ENCODE measurements at places on chromosomes 2 and 18. TPM values are rescaled to one million over a fixed set of nuclear protein-coding genes. Genes with fewer than 3 reads are reported as not detected.
A peak's percentile ranks its signal among the peaks of the same experiment; 100 is the strongest.

DNA sequence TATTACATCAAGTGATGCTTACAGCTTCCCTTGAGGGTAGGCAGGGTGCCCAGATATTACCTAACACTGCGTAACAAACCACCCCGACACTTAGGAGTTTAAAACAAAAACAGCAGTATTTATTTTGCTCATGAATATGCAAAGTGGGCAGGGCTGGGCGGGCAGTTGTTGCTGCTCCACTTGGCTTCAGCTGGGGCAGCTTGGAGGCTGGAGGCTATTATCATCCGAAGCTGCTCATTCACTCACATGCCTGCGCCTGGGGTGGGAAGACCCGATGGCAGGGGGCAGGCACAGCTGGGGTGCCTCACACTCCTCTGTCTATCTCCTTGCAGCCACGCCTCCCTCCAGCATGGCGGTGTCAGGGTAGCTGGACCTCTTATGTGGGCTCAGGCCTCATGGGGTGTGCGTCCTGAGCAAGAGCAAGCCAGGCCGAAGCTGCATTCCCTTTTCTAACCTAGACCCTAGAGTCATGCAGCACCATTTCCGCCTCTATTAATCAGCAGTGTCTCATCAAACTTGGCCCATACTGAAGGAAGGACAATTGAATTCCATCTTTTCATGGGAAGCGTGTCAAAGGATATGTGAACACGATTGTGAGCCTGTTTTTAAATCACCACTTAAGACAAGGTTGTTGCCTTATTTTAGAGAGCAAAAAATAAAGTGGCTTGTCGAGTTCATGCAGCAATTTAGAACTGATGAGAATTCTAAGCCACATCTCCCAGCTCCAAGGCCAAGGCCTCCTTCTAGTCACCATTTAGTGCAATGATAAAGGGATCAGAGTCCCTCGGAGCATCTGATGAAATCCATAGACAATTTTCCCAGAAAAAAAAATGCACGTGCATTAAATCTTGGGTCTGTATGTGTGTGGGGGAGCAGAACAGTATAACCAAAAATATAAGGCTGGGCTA, 54.9 kb downstream of the SDC1 start:
- DNase-seq, result no peak

GRCh38 chr2:83162421-83162820, 1296.7 kb downstream of the SUCLG1 start:
- peak; percentile 9 for DNase-seq

DNA sequence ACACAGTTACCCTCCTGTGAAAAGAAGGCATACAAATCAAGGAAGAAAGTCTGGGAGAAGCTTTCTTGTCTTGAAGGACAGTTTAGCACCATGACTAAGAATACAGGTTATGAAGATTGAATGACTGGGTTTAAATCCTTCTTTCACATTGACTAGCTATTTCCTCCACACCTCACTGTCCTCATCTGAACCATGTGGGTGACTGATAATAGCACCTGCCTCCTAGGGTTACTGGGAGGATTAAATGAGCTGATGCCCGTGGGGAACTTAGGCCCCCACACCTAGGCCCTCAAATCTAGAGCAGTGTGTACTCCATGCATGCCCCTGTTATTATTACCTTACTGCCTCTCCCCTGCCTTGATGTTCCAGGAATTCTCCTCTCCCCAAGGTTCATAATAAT, 202.9 kb downstream of the FBXO15 start:
- peak; percentile 21 for DNase-seq

DNA sequence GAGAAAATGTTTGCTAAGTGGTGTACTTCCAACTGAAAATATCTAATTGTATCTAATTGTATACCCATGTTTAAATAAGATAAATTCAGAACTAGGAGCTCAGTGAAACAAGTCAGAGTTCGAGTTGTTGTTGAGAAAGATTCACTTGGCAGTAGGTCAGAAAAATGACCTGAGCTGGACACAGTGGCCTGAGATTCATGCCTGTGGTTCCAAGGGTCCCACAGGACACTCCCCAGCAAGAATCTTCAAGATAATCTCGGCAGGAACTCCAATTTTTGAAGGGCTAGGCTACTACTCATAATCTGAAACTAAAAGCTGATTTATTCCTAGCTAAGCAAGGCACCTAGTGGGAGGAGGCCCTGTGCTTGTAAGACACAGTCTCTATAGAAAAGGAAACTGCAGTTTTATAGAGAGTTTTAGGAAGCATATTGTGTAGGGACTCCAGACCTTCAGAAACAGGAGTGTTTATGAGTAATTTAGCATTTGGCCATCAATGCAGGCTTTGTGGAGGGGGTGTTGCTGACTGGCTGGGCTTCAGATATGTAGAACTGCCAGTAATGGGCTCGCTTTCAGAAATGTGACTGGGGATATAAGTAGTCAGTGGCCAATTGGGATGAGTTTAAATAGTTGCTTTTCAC, 43.2 kb downstream of the SP140 start:
- no peak for DNase-seq

DNA sequence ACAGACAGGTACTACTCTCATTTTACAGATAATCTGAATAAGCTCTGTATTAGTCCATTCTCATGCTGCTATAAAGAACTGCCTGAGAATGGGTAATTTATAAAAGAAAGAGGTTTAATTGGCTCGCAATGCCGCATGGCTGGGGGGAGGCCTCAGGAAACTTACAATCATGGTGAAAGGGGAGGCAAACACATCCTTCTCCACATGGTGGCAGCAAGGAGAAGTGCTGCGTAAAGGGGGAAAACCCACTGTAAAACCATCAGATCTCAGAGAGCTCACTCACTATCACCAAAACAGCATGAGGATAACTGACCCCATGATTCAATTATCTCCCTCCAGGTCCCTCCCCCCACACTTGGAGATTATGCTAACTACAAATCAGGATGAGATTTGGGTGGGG, 254.4 kb downstream of the KCNE4 start:
- DNase-seq, result peak; percentile 60

DNA sequence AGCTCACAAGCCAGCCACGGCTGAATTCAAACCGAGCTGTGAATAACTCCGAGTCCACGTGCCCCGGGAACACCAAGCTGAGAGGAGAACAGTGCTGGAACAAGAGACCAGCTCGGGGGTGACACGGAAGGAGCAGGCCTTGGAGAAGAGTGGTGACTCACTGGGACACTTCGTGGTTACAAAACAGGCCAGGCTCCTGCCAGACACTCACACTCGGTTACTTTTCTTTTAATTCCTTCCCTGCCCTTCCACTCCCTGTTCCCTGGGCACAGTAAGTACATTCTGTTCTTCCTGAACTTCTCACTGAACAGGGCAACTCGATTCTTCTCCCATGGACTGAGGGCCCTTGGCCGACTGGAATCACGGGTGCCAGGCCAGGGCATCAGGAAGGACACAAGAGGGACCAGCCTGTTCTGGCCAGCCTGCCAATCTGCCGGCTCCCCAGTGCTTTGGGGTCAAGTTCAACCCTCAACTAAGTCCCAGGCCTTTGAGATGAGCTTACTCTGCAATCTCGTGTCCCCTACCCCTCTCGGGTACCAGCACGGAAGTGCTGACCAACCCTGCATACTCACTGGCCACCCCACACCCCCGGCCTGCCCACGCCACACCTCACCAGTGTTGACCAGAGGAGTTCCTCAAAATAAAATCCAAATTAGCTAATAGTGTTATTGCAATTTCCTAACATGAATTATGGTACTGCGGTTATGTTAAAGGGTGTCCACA, 87.5 kb downstream of the TFCP2L1 start:
- peak; percentile 66 for DNase-seq

DNA sequence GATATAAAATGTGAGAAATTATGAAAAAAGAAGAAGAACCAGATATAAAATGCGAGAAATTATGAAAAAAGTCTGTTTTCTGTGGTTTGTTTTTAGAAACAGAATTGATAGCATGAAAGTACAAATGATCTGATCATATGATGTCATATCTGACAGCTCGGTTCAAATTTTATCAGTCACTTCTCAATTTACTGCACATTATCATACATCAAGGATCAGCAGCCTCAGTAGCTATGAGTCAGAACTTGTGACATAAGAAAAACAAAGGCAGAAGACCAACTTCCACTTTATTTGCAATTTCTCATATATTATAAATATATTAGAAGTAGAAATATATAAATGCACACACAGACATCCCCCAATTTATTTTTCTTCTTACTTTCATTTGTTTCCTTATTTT, 634.0 kb downstream of the LRP1B start:
- no peak for DNase-seq

DNA sequence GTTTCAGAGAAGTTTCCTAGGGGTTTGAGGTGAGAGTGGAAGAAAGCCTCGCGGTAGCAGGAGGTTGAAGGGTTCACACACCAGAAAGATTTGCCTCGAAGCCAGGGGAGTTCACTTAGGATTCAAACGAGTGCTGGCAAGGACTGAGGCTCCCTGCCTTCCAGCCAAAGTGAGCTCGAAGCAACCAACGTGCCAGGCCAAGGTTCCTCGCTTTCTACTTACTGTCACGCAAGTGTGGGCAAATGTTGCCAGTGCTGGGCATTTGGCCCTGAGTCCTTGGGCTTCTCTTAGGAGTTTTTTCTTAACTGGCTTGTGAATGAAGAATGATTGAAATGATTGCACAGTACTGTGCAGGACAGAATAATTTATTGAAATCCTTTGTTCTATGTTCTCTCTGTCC, 53.6 kb downstream of the TMEM178A start:
- DNase-seq, result no peak

GRCh38 chr2:161436411-161436810, 20.3 kb downstream of the TBR1 start:
- peak; percentile 50 for DNase-seq

DNA sequence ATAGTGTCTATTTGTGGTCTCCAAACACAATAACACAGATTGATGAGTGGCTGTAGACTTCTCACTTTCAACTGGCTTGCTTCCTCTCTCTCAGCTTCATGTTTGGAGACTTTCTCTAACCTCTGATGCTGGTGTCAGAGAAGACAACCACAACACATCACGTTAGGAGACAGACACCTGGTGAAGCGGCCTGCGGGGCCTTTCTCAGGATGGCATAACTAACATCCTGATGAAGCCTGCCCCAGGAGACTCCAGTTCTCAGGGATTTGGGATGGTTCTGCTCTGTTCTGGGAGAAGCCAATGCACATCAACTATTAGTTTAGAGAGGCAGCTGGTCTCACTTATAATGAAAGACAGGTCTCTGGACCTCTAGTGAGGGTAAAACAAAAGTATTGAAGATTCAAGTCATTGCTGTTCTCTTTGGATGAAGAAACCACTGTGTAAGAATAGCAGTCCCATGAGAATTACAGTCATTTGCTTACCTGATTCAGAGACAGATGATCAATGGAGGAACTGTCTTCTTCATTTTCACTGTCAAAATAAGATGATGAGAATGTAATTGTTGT, 2.0 kb downstream of the IL1A start:
- no peak for DNase-seq

- no peak for DNase-seq
These were observed 130.0 kb downstream of the ARL4C start for GRCh38 chr2:234366891-234367290.

DNA sequence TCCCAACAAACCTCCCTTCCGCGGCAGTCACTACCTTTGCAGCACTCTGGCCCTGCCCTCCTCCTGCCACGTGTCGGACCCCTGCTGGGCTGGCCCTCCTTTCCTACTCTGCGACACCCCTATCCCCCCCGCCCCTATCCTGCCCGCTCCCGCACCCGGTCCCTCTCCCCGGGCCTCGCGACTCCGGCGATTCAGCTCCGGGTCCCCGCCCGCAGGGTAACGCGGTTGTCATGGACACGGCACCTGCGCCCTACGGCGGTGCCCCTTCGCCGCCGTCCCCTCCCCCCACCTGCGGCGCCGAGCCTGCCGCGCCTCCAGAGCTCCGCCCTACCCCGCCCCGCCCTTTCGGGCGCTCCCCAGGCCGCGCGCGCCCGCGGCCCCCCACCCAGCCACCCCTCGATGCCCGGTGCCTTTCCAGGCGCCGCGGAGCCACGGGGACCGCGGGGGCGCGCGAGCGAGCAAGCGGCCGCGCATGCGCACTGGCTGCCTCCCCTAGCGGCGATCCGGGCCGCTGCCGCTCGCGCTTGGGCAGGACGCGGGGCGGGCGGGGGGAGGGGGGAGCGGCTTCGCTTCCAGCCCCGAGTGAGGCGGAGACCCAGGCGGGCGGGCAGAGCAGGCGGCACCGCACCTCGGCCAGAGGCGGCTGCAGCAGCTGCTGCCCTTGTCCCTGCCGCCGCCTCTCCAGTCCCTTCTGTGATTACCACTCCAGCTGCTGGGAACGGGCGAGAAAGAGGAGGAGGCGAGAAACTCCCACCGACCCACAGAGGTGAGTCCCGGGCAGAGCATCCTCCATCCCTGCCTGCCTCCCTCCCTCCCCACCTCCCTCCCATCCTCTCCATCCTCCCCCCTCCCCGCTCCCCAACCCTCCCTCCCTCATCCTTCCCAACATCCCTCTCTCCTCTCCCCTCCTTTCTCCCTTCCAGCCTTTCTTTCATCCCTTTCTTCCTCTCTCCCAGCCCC, at the start of gene CTNNA2:
Gene CTNNA2, plus strand, starts transcription at position 610 of the 960 bp plus-strand sequence.
- no peak for DNase-seq

- no peak for DNase-seq
These were observed 113.2 kb downstream of the SH3BP4 start for GRCh38 chr2:235064976-235065375.

GRCh38 chr2:198314559-198315153, 510.3 kb downstream of the PLCL1 start:
- peak; percentile 45 for DNase-seq

GRCh38 chr2:121237336-121237979, 47.5 kb downstream of the TFCP2L1 start:
- no peak for DNase-seq

DNA sequence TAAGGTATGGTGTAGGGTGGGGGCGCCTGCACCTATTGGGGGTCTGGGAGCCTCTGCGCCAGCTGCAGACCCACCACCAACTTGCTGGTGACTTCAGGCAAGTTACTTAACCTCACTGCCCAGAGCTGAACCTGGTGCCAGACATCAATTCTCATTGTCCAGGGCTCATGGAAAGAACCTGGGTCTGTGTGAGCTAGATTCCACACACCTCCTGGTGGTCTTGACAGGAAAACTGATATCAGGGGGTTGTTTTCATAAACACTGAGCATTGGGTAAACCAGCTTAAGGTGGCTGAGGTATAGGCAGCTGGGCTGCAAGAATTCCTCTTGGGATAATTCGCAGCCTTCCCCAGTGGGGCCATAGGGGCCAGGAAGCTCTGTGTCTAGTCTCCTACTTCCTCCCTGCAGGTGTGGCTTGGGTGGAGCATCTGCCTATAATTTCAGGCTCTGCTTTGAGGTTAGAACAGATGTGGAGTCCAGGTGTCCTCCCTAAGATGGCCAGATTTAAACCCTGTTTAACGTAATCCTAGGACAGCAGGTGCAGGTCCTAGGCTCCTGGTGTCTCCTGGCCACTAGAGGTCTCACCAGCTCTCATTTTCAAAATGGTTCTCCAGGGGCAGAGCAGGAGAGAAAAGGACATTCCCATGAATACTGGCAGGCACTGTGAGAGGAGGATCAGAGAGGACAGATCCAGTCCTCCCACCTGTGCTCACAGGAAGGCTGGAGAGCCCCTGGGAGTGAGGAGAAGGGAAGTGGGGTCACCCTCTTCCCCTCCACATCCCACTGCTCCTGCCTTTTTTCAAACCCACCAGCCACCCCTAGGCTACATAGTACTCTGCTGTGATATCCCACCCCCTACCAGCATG, 100.4 kb upstream of the SMAD2 start:
- peak; percentile 42 for DNase-seq

Gene SFTPB
- not detected for total RNA-seq

Gene IL37
- total RNA-seq, result not detected

Gene HTR2B
- not detected for total RNA-seq

Gene EFR3B
- total RNA-seq, result 5.6 TPM

Gene TMEM163
- 1.0 TPM for total RNA-seq

Data from HT1080 (cell line).